ENCODE measurements at places on chromosomes 2 and 18.

DNA sequence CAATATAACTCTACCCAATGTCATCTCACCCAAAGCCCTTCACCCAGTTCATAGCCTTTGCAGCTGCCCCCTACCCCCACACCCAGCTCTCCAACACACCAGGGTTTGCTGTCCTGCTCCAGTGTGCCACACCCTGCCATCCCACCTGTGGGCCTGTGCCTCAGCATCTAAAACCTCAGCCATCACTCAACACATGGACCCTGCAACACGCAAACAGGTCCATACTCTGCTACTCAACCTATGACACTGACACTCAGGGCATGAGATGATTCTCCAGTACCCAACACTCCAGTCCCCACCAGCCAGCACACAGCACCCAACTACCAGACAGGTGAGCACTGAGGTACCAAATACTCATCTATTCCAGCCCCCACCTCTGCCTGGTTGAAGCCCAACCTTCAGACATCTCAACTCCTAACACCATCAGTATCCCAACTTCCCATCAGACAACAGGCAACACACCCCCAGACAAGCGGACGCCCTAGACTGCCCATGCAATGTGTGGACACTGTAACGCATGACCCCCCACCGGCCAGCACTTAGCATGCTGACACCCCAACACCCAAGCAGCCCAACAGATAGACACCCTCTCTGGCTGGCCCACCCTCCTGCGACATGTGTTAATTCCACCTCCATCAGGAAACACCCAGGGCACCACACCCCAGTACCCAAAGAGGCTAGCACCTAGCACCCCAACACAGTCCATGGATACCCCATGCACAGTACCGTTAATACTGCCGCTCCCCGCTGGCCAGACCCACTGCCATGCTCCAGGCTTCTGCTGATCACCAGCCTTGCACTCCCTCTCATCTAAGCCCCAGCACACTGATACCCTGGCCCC, 25.0 kb downstream of the ZAP70 start:
- no peak for DNase-seq

DNA sequence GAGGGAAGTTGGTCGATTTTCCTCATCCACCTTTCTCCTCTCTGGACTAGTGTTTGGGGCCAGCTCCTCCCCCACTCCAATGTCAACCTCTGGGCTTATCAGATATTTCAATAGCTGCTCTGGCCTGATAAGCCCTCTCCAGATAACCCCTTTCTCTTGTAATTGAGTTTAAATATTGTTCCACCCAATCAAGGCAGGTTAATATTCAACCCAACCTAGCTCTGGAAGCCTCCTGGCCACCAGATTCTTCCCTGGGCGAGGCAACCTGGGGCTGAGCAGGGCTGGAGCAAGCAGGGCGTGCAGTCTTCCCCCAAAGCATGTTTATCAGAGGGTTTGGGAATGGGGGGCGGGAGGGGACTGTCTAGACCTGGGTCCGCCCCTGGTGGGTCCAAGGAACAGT, 73.8 kb downstream of the TFCP2L1 start:
- no peak for DNase-seq

DNA sequence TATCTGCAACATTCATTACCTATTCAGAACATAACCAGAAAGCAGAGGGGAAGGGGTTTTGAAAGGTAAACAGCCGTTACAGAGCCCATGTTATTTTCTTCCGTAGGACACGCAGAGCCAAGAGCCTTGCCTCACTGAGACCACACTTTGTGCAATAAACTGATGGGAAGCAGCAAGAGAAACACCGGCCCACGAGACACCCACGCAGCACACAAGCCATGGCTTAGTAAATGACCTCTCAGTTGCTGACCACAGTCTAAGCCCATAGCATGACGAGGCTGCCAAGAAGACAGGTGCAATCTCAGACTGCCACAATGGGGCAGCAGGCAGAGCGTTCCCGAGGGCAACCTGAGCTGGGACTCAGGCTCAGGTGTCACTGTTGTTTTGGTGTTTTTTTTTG, 59.6 kb downstream of the CABYR start:
- DNase-seq: no peak

DNA sequence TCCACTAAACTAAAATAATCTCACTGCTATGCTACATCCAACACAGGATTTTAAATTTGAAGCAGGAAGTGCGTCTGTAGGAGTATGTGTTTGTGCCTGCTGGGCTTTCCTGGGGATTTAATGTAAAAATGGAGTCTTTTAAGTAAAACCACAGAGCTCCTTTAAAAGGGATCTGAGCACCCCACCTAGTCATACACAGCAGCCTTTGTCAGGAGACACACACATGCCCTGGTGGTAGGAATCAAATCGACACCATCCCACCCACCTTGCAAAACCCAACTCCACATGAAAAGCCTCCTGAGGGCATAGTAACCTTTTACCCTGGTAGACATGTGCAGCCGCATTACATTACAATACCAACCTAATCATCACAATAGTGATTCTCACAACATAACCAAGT, 29.1 kb downstream of the UXS1 start:
- DNase-seq: no peak

DNA sequence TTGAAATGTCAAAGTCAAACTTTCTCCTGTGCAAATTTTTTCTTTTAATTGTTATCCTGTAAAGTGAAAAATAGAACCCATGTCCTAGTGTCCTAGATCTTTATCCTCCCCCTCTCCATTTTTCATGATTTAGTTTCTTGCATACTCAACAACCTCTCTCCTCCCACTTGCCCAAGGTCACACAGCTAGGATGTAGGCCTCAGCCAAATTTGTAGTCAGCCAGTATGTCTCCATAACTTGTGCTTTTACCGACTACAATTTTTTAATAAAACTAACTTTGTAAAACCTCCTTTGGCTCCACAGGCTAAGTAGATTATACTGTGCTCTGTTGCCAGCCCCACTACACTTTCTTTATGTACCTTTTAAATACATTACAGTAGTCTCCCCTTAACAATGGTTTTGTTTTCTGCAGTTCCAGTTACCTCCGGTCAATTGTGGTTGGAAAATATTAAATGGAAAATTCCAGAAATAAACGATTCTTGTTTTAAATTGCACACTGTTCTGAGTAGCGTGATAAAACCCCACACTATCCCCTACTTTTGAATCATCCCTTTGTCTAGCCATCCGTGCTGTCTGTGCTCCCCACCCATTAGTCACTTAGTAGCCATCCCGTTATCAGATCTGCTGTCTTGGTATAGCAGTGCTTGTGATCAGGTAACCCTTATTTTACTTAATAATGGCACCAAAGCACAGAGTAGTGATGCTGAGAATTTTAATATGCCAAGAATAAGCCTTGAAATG, 22.8 kb downstream of the GULP1 start:
- no peak for DNase-seq

GRCh38 chr2:69223759-69224511, 163.1 kb downstream of the GFPT1 start:
- no peak for DNase-seq

DNA sequence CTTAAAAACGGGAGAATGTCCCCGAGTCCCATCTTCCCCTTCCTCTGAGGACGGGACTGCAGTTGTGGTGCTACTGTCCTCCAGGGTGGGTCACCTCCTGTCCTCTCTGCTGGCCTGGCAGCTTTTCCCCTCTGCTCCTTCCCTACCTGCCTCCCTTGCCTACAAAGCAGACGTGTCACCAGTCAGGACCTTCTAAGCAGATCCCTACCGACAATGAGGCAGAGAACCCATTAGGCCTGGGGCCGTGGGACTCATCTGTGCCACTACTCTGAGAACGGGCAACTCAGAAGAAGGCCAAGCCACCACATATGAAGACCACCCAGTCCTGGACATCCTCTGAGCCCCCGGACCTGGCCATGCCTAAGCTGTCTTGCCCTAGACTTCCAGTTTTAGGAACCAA, 103.0 kb upstream of the TEX51 start:
- DNase-seq: no peak

- DNase-seq: no peak
Measured at GRCh38 chr18:5895299-5895875, at the start of gene TMEM200C. TMEM200C (minus strand) TSS chr18:5895522; CDS start chr18:5892063, 3,459 bp downstream.

- no peak for DNase-seq
Measured at GRCh38 chr2:189095101-189095500, 84.5 kb downstream of the COL5A2 start.

- DNase-seq: no peak
Measured at GRCh38 chr2:207164006-207164831, 1.5 kb downstream of the KLF7 start.

DNA sequence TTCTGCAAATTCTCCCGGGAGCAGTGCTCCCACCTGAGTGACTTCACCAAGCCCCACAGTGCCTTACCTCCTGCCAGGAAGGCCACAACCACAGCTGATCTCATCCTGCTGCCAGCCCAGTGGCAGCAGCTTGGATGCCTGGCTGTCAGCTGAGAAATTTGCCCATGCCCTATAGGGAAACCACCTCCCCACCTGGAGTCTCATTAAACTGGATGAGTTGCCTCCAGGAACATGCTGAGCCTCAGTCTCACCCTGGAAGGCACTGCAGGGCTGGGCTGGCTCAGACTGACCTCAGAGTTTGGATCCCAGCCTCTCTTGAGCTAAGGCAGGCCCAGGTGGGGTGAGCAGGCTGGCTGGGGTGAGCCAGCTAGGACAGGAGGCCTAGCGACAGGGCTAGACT, 23.3 kb downstream of the REEP1 start:
- no peak for DNase-seq

DNA sequence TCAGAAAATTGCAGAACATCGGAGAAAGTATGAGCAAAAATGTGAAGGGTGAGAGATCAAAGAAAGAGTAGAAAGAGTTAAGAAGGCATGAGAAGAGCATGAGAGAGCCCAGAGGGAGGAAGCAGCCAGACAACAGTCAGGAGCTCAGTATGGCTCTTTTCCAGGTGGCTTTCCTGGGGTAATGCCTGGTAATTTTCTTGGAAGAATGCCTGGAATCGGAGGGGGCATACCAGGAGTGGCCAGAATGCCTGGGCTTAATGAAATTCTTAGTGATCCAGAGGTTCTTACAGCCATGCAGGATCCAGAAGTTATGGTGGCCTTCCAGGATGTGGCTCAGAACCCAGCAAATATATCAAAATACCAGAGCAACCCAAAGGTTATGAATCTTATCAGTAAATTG, 271.8 kb upstream of the TFPI start:
- DNase-seq: no peak

DNA sequence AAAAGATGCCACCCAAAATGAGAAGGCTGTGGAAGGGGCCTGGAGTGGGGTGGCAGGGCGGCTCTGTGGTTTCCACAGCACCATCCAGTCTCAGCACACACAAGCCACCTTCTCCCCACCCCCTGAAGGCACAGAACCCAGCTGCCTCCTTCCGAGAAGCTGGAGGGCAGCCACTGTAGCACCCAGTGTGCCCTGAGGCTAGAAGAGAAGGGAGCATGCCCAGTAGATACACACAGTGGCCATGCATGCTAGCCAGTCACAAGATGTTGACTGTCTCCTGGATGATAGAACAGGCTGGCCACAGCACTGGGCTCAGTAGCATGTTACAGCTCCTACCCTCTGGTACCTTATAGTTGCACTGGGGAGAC, 148.9 kb upstream of the EPAS1 start:
- DNase-seq: no peak

DNA sequence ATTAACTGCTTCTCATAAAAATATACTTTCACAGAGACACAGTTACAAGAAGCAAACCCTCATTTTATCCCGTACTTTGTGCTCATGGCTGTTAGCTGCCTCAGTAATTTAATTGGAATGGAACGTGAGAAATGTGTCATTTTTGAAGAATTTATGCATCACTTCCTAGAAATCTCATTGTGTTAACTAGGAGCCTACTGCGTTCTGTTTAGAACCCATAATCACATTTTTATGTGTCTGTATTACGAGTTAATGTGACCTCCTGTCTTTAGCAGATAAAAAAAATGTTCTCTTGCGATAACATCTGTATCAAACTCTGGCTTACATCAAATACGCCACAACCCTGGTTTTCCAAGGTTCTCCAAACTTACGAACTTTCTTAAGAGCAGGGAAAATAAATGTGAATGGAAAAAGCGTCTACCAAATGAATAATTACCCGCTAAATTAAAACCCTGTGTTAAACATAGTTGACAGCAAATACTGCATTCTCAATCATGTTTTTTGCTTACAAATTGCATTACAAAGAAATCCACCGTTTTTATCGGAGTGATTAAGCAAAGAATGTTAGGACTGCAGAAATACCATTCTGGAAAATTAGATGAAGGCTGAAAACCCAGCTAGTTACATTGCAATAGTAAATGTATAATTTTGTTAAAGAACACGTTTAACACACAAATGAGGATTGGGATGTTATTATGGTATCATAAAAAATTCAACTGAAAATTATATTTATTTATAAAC, 12.1 kb upstream of the GBX2 start:
- DNase-seq: no peak

GRCh38 chr18:7953095-7953958, 386.2 kb downstream of the PTPRM start:
- no peak for DNase-seq

- no peak for DNase-seq
Measured at GRCh38 chr2:42868874-42869273, 76.5 kb upstream of the HAAO start.

DNA sequence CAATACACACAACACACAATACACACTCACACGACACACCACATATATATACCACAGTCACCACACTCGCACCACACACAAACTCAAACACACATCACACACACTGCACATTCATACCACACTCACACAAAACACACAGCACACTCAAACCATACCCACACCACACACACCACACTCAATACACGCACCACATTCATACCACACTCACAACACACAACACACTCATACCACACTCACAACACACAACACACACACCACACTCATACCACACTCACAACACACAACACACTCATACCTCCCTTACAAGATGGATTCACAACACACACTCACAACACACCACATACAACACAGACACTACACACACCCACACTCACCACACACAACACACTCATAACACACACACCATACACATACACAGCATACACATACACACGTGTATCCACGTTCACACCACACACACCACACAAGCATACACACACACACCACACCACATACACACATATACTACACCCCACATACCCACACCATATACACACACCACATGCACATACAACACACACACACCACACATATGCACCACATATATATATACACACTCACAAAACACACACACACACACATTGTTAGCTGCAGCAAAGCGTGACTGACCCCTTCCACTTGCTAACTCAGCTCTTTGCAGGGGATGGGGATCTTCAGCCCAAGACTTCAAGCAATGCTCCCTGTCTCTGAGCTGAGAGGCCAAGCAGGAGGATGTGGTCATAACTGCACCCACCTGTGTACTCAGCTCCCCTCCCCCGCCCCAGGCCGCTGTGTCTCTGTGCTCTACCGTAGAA, 59.0 kb downstream of the SDC1 start:
- DNase-seq: no peak

GRCh38 chr2:21326152-21326551, 202.4 kb downstream of the TDRD15 start:
- DNase-seq: no peak

- DNase-seq: no peak
Measured at GRCh38 chr2:195533771-195534642, 123.0 kb upstream of the SLC39A10 start.

- no peak for DNase-seq
Measured at GRCh38 chr2:69253611-69254301, 133.3 kb downstream of the GFPT1 start.

GRCh38 chr18:4878480-4878879, 318.6 kb downstream of the AKAIN1 start:
- DNase-seq: no peak

- DNase-seq: no peak
Measured at GRCh38 chr18:3682061-3682460, 232.1 kb downstream of the TGIF1 start.

Measured in activated gamma-delta T cell (primary cell).